ENCODE measurements at places on chromosomes 12 and 14.

DNA sequence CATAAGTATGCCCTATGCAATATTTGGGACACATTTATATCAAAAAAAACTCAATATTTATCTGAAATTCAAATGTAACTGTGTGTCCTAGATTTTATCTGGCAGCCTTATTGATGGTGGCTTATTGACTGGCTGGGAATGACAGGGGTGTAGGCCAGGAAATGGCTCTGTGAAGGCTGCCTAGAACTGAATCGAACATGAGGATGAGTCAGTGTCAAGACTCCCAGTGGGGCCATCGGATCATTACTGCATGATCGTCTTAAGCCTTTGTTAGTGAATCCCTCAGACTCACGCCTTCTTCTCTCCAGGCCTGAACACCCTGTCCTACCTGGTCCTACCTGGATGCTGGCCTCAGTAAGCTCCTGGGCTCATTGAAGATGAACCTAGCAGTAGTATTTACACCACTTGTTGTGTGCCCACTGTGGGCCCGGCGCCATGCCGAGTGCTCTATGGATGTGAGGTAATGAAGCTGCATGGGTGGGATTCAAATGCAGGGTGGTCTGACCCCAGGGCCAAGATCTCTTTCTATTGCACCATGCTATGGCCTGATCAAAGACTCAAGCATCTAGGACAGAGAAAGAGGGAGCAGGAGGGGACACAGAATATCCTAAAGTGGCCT lies 21.0 kb upstream of the FAIM2 start:
- no peak for DNase-seq

- DNase-seq = no peak
Measured at GRCh38 chr12:109291521-109292341, 17.4 kb downstream of the FOXN4 start.

DNA sequence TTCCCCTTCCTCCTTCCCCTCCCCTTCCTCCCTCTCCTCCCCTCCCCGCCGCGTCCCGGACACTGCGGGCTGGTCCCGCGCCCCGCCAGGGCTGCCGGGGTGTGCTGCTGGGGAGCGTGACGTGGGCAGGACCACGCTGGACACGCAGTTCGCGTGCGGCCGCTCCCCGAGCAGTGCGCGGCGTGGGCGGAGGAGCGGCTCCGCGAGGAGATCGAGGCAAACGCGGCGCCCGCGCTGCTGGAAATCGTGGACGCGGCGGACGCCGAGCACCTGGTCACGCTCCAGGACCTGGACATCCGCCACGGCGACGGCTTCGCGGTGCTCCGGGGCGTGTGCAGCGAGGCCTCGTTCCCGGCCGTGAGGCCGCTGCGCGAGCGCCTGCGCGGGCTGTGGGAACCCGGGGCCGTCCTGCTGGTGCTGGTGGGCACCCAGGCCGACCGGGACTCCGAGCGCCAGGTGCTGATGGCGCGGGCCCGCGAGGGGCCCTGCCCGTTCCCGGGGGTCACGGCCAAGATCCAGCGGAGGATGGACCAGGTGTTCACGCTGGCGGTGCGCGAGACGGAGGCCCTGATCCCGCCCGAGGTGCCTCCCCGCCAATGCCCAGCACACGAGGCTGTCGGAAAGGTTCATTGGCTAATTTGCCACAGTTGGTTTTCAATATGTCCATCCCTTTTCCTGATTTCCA lies 84.3 kb downstream of the TNFAIP2 start:
- no peak for DNase-seq

GRCh38 chr14:81591266-81591665 lies 57.6 kb upstream of the SEL1L start:
- DNase-seq = no peak

GRCh38 chr14:30974628-30975027 lies 50.8 kb upstream of the AP4S1 start:
- DNase-seq = peak; percentile 24

DNA sequence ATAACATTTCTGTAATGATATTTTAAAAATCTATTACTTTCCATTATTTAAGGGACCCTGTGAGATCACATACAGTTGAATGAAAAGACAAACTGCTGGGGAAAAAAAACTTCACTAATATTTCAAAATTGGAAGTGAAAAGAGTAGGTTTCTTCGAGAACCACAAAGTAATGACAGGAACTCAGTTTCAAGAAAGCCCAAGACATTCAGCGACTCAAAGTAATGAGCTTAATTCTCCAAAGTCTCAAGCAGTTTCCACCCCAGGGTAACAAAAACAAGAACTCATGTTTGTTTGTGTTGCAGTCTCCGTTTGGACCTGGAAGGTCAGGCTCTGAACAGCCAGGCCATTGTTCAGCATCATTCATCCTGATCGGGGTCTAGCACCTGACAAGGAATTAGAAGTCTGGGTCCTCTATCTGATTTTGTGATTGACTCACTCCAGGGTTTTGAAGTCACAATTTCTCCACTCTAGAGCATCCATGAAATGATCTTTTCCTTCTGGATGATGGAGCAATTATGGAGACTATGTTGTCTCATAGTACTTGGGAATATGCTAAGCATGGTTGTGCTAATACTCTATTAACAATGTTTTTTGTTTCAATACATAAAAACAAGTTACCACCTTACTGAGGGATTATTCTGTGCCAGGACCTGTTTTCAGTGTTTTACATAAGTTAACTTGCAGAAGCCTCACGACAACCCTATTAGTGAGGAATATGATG lies 126.9 kb downstream of the SLC25A21 start:
- DNase-seq = no peak

DNA sequence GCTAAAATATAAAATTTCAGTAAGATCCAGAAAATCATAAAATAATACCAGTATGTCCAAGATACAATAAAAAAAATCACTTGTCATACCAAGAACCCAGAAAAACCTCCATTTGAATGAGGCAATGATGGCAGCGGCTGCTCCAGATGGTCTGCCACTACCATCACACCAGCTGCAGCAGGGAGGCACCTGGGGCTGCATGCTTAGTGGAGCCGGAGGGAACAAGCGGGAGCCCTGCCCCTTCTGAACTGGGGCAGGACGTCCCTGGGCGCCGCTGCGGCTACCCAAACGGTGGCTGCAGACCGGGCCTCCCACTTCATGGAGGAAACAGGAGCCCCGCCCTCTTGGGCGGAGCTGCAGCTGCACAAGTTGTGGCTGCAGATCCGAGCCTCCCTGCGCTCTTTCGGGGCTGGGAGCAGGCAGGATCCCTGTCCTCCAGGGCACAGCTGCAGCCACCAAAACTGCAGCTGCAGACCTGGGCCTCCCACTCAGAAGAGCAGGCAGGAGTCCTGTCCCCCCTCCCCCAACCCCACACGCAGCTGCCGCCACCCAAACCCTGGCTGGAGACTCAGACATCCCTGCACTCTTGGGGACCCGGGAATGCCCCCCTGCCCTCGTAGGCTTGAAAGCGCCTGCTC lies 36.1 kb upstream of the OR5AU1 start:
- DNase-seq = peak; percentile 55

GRCh38 chr12:116066381-116067230 lies 210.9 kb downstream of the MED13L start:
- peak; percentile 65 for DNase-seq

DNA sequence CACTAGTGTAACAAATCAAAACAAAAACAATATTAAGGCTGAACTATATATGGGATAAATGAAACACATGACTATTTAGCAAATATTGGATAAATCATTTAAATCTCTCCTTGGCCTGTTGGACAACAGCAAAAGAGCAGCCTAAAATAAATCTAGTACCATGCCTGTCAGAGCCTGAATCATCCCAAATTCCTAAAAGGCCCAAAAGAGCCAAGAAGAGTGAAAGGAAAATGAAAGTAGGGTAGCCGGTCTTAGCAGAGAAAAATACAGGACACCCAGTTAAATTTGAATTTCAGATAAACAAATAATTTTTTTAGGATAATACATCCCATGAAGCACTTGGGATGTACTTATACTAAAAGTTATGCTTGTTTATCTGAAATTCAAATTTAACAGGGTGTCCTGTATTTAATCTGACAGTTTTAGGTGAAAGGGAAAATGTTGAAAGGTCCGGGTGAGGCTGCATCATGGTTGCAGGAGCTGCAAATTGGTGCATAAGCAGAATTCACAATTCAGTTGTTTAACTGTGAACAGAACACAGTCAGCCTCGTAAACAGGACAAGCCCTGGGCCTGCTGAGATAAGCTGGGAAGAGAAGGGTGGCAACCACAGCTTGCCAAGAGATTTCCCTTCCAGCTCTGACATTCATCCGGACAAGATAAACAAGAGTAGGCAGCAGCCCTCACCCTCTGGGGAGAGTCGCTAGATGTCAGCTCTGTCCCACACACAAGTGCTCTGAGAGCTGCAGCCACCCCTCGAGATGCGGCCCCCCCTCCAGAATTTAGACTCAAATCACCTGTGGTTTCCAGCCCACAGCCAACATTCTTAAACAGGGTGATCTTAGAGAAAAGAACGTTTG lies 30.3 kb downstream of the DMAC2L start:
- DNase-seq = peak; percentile 68

DNA sequence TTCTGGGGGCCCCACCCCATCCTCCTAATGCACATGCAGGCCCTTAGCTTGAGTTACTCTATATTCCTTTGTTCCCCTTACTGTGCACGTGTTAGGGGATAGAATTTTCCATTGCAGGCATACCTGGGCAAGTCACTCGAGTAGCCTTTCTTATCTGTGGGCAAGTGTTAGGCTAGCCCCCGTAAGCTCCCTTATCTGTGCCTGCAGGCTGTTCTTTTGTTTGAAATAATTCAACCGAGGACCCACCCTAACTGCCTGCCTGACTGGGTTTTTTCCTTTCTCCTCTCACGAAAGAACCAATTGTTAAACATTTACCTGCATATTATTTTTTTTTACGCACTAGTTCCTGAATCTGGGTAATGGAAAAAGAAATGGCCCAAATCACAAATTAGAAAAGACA lies 21.3 kb upstream of the BCAT1 start:
- no peak for DNase-seq

- DNase-seq = no peak
Measured at GRCh38 chr12:104694161-104694560, 237.4 kb downstream of the CHST11 start.

DNA sequence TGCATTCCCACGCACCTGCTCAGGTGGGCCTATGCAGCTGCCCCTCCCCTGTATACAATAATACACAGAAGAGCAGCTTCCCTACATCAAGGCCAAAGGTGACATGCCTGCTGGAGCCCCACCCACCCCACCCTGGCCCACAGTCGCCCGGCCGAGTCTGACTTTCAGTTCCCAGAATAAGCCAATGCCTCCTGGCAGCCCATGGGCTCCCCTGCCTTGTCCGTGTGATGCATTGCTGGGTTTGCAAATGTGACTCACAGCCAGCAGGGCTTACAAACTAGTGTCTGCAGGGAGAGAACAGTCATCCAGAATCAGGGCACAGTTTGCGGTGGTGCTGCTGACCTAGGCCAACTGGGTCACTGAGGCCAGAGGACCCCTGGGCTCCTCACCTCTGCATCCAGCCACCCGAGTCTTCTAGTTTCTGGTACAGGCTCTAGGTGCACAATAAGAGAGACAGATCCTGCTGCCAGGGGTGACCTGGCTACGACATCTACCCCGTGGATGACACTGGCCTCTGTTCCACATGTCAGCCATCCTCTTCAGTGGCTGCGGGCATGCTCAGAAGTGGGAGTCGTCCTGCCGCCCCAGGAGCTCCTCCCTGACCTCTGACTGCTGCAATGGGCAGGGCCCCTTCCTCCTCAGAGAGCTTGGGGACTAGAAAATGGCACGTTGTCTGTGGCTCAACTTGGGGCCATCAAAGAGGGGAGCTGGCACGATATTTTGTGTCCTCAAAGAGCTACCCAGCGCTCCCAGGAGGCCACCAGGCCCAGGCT lies 84.5 kb downstream of the CHGA start:
- peak; percentile 86 for DNase-seq

DNA sequence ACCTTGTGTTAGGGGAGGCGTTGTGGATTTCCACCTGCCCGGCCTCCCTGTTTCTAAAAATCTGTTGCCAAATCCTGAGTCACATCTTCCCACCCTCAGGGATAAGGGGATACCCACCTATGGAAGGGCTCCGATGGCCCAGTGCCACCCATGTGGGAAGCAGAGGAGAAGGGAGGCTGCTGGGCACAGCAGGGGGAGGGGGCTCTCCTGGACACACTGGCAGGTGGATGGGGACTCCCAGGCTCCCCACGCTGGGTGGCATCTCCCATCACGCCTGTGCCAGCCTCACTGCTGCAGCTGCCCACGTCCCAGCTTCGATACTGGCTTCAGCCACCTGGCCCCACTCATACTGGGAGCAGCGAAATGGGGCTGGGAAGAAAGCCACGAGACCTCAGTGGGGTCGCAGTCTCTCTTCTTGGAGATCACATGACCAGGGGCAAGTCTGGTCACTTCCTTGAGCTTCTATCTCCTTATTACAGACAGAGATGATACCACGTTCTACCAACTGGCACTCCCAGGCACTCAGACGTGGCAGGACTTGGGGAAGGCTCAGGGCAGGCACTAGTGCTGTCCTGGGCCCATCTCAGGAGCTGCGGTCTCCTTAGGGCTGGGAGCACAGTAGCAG lies 72.2 kb downstream of the PITPNM2 start:
- no peak for DNase-seq

GRCh38 chr12:29709054-29709453 lies 74.7 kb downstream of the TMTC1 start:
- DNase-seq = peak; percentile 50

DNA sequence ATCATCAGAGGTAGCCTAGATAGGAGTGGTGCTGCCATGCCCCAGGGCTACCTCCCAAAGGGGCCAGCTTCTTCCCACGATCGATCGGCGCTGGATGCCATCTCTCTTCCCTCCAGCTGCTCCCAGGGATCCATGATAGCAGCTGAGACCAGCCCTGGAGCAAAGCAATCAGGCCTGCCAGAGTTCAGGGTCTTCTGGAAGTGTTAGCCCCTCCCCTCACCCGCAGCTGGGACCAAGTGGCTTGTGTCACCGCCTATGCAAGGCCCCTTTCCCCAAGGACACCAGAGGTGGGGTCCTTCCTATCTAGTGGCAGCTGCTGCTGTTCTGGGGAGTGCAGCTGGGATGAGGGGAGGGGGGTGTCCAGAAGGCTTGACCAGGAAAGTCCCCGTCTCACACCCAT lies 87.0 kb downstream of the IRF2BPL start:
- DNase-seq = no peak

DNA sequence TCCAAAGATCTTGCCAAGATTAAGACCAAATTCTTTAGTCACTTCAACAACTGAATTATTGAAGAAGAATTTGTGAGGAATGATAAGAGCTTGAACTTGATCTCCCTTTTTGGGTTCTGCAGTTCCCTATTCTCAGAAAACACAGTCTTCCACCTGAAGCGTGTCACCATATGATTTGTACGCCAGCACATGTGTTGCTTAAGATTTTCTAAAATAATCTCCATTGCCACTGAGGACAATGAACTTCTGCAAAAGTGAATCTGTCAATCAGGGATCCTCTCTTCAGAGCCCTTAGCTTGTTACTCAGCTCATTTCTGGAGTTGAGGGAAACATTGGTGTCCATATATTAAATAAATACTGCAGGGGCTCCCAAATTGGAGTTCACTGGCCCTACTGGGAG lies 4.2 kb upstream of the SPIC start:
- no peak for DNase-seq

- peak; percentile 52 for DNase-seq
Measured at GRCh38 chr14:21066882-21067502, 3.1 kb upstream of the ARHGEF40 start.

- no peak for DNase-seq
Measured at GRCh38 chr12:107657133-107657532, 28.5 kb upstream of the PWP1 start.
